ENCODE measurements at places on chromosomes 7 and 10. TPM values are rescaled to one million over a fixed set of nuclear protein-coding genes. Genes with fewer than 3 reads are reported as not detected.
A peak's percentile ranks its signal among the peaks of the same experiment; 100 is the strongest.

DNA sequence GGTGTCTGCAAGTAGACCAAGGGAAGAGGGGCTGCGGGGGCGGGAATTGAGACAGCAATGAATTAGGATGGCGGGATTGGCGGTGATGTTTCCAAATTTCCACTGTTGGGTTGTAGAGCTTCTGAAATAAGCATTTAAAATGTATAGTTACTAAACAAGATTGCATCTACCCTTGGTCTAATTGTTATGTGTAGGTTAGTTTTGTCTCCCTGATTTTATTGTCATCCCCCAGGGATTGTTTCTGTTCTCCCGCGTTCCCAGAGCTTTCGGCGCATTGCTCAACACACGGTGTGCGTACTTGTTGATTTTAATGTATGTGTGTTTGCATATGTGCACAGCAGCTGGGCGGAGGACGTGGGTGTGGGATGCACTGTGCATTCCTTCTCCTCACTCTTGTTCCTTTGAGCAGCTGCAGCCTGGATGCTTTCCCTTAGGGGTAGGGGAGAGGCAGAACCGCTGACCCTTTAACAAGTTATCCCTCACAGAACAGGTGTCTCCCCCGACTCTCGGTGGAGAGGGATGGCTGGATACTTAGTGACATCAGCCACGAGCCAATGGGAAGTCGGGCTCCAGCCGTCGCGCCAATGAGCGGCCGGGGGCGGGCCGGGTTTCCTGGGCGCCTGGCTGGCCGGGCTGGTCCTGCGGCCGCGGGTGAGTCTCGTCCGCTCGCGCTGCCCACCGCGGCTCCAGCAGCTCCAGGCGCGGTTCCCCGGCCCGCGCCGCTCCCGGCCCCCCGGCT, at the start of gene TSPAN33:
TSS of gene TSPAN33 (plus strand) at position 613 of the 739 bp plus-strand sequence. CDS start 274 bp downstream, outside the sequence.
- H3K36me3 ChIP-seq, result no peaks in the 10 kb centered on the region
- peak; percentile 76 for DNase-seq
- H3K4me1 ChIP-seq, result peaks cover 8% of the 10 kb centered on the region
- peaks cover 20% of the 10 kb centered on the region for H3K27me3 ChIP-seq
- H3K27ac ChIP-seq, result no peak within 1 kb of the TSS

GRCh38 chr10:79230328-79230830, 116.9 kb upstream of the PPIF start:
- no peaks in the 10 kb centered on the region for H3K27me3 ChIP-seq
- no peak for DNase-seq
- no peak overlapping the region for H3K27ac ChIP-seq
- H3K36me3 ChIP-seq, result no peaks in the 10 kb centered on the region

DNA sequence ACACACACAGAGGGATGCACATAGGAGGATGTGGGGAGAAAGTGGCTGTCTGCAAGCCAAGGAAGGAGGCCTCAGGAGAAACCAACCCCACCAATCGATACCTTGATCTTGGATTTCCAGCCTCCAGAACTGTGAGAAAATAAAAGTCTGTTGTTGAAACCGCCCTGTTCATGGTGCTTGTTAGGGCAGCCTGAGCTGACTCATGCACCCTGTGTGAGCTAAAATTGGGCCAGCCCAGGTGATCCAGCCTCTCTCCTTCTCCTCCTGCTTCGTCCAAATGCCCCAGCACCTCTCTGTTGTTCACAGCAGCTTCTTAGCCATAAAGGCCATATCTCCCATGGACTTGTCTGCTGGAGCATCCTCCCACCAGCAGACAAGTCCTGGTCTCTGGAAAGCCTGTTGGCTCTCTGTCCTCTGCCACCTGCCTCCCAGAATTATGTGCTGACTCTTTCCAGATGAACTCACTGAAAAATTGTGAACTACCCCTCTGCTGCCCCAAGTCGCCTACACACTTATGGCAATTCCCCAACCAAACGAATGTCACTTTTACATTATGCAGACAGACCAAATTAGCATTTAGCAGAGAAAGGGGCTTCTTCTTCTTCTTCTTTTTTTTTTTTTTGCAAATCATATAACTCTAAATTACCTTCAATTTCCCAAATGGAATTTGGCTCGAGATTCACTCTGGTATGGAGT, 30.2 kb upstream of the CARD11 start:
- DNase-seq, result no peak
- H3K4me3 ChIP-seq, result no peak overlapping the region
- H3K4me1 ChIP-seq, result peaks cover 2% of the 10 kb centered on the region
- H3K36me3 ChIP-seq, result no peaks in the 10 kb centered on the region
- H3K27me3 ChIP-seq, result no peaks in the 10 kb centered on the region

GRCh38 chr10:131875501-131875900, 25.3 kb upstream of the PPP2R2D start:
- H3K4me3 ChIP-seq, result no peak overlapping the region
- no peaks in the 10 kb centered on the region for H3K4me1 ChIP-seq
- peaks cover 28% of the 10 kb centered on the region for H3K27me3 ChIP-seq
- no peaks in the 10 kb centered on the region for H3K36me3 ChIP-seq
- no peak overlapping the region for H3K27ac ChIP-seq

Gene MMP21
- total RNA-seq, result not detected

Gene PRF1
- total RNA-seq, result 4.1 TPM

DNA sequence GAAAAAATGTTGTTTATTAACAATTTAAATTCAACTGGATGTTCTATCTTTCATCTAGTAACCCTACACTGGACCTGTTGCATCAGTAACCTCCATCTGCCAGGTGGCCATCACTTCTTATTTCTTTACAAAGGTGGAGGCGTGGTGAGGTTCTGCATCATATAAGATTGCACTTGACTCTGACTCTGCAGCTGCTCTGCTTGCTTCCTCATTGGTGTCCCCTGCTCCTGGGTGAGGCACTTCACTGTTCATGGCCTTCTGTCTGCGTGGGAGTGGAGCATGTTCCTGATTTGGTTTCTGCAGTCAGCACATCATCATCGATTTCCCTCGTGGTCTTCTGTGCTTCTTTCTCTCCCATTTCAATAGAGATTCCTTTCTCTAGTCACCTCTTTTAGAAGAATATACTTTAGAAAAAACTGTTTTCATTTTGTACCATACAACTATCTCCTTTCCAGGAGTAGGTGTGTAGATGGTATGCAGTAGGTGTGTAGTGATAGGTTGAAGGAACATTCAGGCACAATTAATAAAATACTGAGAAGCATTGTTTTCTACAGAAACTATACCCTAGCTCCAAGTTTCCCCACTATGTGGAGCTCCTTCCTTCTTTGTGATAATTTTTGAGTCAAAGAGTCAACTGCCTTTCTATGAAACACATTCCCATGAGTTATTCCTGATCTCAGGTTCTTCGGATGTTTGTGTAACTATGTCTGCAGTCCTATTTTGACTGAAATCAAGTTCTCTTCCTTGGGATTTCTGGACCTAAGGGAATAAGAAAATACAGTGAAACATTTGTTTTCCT, 231.7 kb upstream of the CNTNAP2 start:
- no peak for DNase-seq
- no peaks in the 10 kb centered on the region for H3K4me1 ChIP-seq
- no peak overlapping the region for H3K27ac ChIP-seq
- H3K36me3 ChIP-seq, result no peaks in the 10 kb centered on the region

DNA sequence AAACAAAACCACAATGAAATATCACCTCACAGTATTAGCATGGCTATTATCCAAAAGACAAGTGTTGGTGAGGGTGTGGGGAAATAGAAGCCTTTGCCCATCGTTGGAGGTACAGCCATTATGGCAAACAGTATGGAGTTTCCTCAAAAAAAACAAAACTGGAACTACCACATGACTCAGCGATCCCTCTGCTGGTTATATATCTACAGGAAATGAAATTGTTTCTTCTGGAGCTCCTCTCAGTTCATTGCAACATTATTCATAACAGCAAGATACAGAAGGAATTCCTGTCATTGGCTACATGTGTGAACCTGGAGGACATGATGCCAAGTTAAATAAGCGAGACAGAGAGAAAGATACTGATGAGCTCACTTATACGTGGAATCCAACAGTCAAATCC, 2.4 kb upstream of the UBE3C start:
- H3K4me1 ChIP-seq, result peaks cover 13% of the 10 kb centered on the region
- H3K27ac ChIP-seq, result no peak overlapping the region
- no peak for DNase-seq
- H3K27me3 ChIP-seq, result no peaks in the 10 kb centered on the region

DNA sequence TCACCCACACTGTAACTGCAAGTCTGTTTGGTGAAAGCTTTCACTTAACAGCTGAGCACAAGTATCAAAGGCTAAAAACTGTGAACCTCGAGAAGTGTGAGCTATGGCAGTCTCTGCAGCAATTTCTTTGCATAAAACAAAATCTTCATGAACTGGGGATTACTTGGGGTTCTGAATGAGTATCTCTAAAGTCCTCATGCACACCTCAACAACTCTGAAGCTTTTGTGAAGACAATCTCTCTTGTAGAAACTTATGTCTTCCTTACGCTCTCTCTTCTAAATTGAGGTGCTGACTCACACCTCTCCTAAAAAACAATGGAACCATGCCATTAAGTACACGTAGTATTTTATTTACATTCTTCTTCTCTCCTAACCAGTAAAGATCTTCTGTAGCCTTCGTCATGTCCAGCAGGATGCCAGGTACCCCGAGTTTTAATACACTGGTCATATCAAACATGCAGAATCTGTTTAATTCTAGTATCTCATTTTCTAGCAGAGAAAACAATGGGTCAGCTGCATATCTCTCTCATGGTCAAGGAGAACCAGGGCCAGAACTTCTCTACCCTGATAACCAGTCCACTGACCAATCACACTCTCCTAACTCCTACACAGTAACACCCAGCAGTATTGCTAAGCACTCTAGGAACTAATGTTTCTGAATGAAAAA, 76.9 kb downstream of the UBE2H start:
- H3K36me3 ChIP-seq, result peaks cover 16% of the 10 kb centered on the region
- H3K4me3 ChIP-seq, result no peak overlapping the region
- H3K4me1 ChIP-seq, result peaks cover 50% of the 10 kb centered on the region
- H3K27ac ChIP-seq, result peak overlapping the region; percentile 61
- no peak for DNase-seq

GRCh38 chr7:44887293-44887692, 2.0 kb upstream of the PURB start:
- no peak overlapping the region for H3K4me3 ChIP-seq
- no peaks in the 10 kb centered on the region for H3K36me3 ChIP-seq
- no peak overlapping the region for H3K27ac ChIP-seq

Gene PDE6C
- not detected for total RNA-seq

- no peak overlapping the region for H3K27ac ChIP-seq
- no peak overlapping the region for H3K4me3 ChIP-seq
- H3K4me1 ChIP-seq, result peaks cover 10% of the 10 kb centered on the region
- no peak for DNase-seq
Measured at GRCh38 chr7:69652947-69653701, 54.8 kb downstream of the AUTS2 start.

Measured in heart left ventricle (tissue), 16 donors.